ENCODE measurements at places on chromosomes 7 and 10.

GRCh38 chr10:132511121-132512051 lies 26.2 kb upstream of the INPP5A start:
- DNase-seq, result no peak

- DNase-seq, result peak; percentile 67
Observed at GRCh38 chr10:95655571-95656290, 780 bp downstream of the ALDH18A1 start.

GRCh38 chr10:77782328-77783061 lies 144.1 kb downstream of the DLG5 start:
- DNase-seq, result no peak

DNA sequence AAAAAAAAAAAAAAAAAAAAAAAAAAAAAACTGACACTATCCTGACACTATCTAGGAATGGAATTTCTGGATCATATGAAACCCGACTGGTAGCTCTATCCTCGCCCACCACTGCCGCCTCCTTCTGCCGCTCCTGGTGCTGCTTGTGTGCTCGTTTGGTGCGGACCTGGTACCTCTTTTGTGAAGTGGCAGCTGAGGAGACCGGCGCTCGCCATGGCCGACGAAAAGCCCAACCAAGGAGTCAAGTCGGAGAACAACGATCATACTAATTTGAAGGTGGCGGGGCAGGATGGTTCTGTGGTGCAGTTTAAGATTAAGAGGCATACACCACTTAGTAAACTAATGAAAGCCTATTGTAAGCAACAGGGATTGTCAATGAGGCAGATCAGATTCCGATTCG lies 130.6 kb downstream of the SEPTIN14 start:
- DNase-seq, result no peak

DNA sequence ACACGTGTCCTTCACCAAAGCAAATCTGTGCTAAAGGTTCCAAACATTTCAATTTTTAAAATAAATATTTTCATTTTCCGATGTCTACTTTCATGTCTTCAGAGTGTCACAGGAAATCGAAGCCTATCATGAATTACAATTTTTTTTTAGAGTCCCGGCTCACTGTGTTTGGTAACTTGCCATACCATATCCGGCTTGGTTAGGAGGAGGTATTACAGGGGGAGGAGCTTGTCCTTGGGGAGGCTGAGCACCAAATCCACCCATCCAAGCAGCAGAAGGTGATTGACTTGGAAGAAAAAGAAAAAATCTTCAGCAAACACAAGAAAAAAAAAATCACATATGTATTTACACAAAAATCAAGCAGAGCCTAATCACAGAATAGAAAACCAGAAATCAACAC lies 21.3 kb downstream of the TIAL1 start:
- peak; percentile 75 for DNase-seq

- no peak for DNase-seq
Observed at GRCh38 chr7:106666353-106666752, 5.4 kb upstream of the CCDC71L start.

GRCh38 chr10:129021594-129022304 lies 445.3 kb upstream of the MGMT start:
- DNase-seq, result no peak

DNA sequence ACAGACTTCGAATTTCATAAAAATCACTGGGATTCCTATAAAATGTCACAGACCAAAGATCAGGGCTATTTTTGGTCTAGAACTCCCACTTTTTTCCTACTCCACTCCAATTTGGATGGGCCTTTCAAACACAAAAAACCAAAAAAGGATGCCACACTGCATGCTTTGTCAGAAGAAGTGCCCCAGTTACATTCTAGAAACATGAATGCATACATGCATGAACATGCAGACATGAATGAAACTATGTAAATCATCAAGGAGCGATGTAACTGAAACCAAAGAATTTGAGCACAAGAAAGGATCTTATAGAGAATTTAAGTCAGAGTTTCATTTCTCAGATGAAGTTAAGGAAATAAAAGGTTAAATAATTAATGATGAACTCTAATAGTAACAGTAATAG lies 31.8 kb upstream of the FAM133B start:
- DNase-seq, result no peak

GRCh38 chr10:14235566-14236195 lies 95.0 kb downstream of the FRMD4A start:
- no peak for DNase-seq

- no peak for DNase-seq
Observed at GRCh38 chr7:152189061-152189460, 163.6 kb downstream of the GALNT11 start.

GRCh38 chr10:98444314-98445006 lies 2.3 kb downstream of the HPS1 start:
- no peak for DNase-seq

- DNase-seq, result no peak
Observed at GRCh38 chr10:69069090-69070042, 18.5 kb upstream of the SRGN start.

- DNase-seq, result peak; percentile 28
Observed at GRCh38 chr7:139854124-139854511, 25.1 kb downstream of the TBXAS1 start.

DNA sequence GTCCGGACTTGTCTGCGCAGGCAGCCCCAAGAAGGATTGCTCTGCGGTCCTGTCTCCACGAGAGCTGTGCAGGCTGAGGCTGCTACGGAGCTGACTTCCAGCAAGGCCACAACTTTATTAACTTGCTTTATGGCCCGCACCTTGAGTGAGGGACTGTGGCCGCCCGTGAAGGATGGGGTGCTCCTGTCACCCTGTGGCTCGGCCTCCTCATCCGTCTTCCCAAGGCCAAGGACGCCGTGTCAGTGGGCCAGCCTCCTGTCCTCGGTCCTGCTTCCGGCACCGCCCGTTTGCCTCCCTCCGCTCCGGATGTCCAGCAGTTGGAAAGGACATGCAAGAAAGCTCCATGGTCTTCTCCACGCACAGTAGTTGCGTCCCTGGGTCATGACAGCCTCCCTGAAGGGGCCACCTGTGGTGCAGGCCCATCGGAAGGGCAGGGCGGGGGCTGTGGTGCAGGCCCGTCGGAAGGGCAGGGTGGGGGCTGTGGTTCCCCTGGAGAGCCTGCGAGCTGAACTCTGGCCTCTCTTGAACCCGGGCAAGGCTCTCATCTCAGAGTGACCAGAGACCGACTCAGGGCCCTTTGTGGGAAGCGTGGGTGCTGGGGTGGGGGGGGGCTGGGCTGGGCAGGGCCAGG lies 87.1 kb downstream of the NKX6-2 start:
- no peak for DNase-seq

GRCh38 chr7:158811894-158812293 lies 17.4 kb downstream of the ESYT2 start:
- peak; percentile 43 for DNase-seq

GRCh38 chr7:45216622-45217165 lies 59.1 kb downstream of the RAMP3 start:
- DNase-seq, result no peak

- DNase-seq, result no peak
Observed at GRCh38 chr10:50909334-50910014, 24.0 kb upstream of the A1CF start.

DNA sequence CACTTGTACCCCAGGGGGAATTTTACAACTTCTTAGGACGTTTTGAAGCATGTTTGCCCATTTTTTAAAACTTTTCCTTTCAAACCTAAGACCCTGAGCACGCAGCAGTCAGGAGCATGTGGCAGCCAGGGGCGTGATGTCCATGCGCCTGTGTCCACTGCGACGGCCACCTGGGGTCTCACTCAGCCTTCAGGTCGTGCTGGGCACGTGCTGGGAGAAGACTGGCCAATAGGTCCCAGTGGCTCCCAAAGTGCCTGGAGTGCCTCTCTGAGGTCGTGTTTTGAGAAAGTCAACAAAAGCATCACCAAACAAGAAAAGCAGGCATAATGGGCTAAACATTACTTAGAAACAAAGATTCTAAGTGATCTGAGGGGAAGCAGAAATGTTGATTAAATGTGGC lies 14.8 kb downstream of the LRRC27 start:
- DNase-seq, result no peak

DNA sequence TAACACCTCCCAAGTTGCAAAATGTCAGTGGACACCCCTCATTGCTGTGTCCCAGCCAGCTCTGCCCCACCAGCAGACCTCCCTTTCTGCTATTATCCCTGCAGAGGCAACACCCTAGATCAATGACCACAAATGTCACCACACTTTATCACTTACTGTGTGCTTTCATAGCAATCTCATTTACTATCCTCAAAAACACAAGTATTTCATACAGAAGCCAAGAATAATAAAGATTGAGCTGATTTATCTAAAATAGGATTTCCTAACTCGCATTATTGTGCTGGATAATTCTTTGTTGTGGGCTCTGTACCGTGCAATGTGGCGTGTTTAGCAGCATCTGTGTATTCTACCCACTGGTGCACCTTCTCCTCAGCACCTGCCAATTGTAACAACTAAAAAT lies 13.2 kb upstream of the ABCB5 start:
- no peak for DNase-seq

GRCh38 chr7:36506820-36507219 lies 117.2 kb downstream of the ANLN start:
- no peak for DNase-seq

DNA sequence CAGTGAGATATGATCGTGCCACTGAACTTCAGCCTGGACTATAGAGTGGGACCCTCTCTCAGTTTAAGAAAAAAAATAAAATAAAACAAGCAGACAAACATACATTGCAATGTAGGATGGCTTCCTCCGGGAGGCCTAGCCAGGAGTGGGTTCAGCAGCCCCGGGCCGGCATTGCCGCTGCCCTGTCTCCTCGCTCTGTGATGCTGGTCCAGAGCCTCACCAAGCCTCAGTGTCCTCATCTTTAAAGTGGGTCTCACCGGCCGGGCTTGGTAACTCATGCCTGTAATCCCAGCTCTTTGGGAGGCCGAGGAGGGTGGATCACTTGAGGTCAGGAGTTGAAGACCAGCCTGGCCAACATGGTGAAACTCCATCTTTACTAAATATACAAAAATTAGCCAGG lies 71.6 kb downstream of the PTPRE start:
- no peak for DNase-seq

DNA sequence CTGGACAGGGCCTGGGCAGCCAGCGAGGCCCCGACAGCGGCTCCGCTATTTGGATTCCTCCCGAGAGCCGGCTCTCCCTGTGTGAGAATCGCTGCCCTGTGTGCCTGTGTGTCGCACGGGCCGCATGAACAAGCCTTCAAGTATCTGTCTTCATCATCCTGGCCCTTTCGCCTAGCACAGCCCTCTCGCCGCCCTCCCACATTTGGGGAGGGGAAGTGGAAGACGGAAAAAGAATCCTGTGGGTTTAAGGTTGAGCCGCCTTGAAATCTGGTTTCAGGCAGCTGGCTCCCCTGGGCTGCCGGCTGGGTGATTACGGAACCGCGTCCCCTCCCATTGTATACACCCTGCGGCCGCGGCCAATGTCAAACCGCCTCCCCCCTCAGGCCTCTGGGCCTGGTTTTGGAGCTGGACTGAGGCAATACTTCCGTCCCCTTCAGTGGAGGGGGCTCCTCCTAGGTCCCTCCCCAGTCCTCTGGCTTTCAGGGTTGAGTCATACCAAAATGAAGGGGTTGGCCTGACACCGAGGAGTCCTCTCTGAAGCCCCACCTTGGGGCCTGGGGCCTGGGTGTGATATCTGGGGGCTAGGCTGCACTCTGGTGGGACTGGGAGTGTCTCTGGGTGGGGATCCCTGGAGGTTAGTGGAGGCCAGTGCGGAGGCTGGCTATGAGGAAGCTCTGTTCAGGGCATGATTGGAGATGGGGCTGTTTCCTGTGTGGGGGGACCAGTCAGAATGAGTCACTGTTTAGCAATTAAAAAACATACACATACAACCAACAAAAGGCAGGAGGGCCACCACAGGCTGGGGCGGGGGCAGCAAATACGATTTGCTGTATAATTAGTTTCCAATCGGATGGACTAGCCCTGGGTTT lies 1.7 kb downstream of the TRIM8 start:
- DNase-seq, result peak; percentile 98

DNA sequence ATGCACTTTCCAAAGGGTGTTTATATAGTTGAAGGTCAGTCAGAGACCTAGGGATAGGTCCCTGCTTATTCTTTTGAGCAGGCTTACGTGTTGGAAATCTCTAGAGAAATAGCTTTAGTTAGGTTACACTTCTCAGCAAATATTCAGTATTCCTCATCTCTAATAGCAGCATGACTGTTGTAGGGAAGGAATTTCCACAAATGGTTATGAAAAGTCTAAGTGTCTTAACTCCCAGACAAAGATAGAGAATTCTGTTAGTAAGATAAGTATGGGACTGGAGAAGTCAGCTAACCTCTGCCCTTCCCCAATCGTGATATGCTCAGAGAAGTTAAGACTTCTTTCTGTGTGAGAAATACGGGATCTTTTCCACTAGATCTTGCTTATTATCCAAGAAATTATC lies 16.5 kb downstream of the SGPL1 start:
- no peak for DNase-seq

GRCh38 chr10:80146918-80147317 lies 14.4 kb downstream of the PLAC9 start:
- no peak for DNase-seq

GRCh38 chr7:77752016-77752415 lies 46.2 kb downstream of the TMEM60 start:
- peak; percentile 94 for DNase-seq

- peak; percentile 86 for DNase-seq
Observed at GRCh38 chr10:97648562-97649404, 8.3 kb downstream of the PI4K2A start.

GRCh38 chr7:157446322-157446721 lies 109.5 kb downstream of the DNAJB6 start:
- DNase-seq, result no peak

GRCh38 chr7:7385421-7385820 lies 150.3 kb downstream of the COL28A1 start:
- no peak for DNase-seq

GRCh38 chr10:51251110-51251509 lies 176.8 kb downstream of the PRKG1 start:
- DNase-seq, result no peak

GRCh38 chr7:30091491-30091912 lies 43.3 kb upstream of the MTURN start:
- DNase-seq, result no peak

DNA sequence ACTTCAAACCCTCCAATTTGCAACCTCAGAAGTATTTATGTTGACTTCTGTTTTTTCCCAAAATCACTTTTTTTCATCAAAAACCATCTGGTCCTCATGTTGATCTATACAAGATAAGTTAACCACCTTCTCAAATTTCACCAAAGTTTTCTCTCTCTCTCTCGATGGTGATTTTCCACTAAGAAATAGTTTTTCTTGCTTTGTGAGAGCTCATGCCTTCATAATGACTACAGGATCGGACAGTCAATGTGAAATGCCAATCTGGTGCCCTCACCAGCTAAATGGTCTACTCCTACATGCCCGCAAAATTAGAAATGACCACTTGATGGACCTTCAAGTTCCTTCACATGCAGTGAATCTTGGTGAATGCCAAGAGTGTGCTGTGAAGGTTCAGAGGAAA lies 40.4 kb downstream of the CNNM1 start:
- no peak for DNase-seq

GRCh38 chr7:128217030-128217805 lies 23.9 kb upstream of the LEP start:
- DNase-seq, result peak; percentile 69

Data from hematopoietic multipotent progenitor cell treated with erythropoietin and hydrocortisone succinate and interleukin-3 and kit ligand, for 4 days (in vitro differentiated cells).